ENCODE measurements at places on chromosomes 16 and 17.

GRCh38 chr16:78768718-78769117 lies 669.3 kb downstream of the WWOX start:
- DNase-seq, result no peak

DNA sequence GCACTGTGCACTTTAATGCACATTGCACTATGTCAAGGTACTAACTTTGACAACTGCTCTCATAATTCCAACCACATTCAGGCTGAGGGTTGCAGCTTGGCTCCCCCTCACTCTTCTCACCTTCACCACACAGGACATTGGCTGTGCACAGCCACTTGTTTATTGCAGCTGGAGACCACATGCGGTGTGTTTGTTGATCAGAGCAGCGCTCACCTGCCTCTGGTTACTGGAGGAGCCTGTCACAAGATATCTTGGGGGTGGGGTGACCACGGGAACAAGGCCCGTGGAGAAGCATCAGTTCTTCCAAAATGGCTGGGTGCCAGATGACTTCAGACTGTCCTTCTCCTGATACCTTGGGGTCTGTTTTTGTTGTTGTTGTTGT lies 10.6 kb upstream of the CCL5 start:
- DNase-seq, result no peak

DNA sequence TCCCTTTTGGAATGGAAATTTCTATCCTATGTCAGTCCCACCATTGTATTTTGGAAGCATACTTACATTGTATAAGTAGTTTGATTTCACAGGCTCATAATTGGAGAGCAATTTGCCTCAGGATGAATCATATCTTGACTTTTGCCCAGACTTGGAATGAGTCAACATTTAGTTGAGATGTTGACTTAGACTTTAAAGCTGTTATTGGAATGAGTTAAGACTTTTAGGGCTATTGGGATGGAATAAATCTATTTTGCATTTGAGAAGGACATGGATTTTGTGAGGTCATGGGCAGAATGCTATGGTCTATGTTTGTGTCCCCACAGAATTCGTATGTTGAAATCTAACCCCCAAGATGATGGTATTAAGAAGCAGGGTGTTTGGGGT lies 12.2 kb upstream of the ZNF594 start:
- peak; percentile 85 for DNase-seq

DNA sequence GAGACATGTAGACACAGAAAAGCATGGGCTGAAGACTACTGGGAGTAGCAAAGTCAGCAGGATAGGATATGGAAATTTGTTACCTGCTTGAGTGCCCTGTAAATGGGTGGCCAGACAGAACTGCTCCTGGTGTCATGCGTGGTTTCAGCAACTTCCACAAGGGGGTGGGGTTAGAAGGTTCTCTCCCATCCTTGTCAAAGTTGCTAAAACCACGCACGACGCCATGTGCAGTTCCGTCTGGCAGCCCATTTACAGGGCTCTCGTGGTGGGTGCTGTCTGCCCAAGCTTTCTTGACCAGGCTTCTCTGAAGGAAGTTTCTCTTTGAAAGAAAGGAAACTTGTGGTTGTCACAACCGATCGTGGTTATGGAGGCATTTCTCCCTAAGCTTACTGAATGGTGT lies 6.9 kb upstream of the DBNDD1 start:
- DNase-seq, result no peak

GRCh38 chr16:28171816-28172215 lies 39.9 kb downstream of the XPO6 start:
- DNase-seq, result no peak

DNA sequence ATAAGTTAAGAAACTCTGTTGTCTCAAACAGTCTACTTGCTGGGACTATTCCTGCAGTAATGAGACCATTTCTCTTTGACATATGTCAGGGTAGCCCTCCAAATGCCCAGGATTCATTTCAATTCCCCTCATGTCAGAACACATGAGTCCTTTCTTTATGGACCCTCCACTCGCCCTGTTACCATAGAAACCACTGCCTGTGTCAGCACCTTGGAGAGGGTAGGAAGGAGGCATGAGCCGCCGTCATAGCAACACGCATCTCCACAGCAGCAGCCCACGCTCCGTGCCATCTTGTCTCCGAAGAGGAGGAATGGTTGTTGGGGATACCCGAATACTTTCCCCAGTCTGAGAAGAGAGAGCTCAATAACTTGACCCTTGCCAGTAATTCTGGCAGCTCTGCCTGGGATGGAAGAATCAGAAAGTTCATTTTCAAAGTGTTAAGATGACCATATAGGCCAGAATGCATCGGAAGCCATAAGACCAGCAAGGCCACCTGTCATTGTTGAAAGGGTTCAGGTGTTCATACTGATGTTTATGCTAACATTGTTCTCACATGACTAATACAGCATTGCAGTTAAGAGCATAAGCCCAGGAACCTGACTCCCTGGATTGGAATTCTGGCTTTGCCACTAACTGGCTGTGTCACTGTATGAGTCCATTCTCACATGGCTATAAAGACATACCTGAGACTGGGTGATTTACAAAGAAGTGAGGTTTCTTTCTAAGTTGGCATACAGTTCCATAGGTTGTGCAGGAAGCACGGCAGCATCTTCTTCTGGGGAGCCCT lies 141.3 kb downstream of the ABCC12 start:
- no peak for DNase-seq

DNA sequence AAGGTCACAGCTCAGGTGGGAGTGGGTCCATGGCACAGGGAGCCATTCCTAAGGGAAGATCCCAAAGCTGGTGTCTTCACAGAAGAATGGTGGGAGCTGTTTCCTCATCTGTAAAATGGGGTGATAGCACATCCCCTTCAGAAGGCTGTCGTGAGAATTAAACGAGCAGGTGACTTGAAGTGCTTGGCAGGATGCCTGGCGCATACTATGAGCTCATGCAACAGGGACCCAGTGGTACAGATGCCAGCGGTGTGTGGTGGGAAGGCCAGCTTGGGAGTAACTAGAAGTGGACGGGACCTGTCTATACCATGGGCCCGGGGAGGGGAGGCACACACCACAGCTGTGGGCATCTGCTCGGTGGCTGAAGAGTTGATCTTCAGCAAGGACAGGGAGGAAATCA lies 189.3 kb upstream of the TNRC6C start:
- DNase-seq, result no peak

GRCh38 chr17:7214300-7215135 lies 5.1 kb downstream of the DLG4 start:
- peak; percentile 97 for DNase-seq

DNA sequence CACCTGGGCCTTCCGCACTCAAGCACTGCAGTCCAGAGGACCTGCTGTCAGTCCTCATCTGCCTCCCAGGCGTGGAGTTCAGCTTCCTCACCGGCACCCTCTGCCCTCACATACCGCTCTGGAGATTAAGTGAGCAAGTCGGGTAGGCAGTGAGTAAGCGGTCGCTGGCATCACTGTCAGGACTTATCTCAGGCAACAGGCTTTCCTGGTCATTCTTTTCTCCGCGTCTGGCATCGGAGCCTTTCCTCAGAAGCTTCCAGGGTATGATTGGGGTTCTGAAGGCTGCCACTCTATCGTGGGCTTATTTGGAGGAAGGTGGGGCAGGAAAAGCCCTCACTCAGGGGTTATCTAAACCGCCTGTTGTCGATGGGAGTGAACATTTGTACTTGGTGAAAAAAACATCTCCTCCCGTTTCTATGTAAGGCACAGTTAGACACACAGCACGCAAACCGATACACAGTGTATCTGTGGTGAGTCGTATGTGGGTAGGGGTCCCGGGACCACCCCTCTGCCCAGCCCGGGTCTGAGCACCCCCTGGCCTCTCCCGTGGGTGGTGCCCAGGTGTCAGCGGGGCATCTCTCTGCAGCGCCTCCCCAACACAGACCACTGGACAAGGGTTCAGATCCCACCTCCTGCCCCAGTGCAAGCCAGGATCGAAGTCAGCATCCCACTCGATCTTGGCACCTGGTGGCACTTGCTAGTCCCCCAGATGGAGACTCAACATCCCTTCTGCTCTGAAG lies 92.5 kb upstream of the PLCG2 start:
- DNase-seq, result peak; percentile 46

- no peak for DNase-seq
Measured at GRCh38 chr17:41231731-41232130, 518 bp upstream of the KRTAP9-3 start.

DNA sequence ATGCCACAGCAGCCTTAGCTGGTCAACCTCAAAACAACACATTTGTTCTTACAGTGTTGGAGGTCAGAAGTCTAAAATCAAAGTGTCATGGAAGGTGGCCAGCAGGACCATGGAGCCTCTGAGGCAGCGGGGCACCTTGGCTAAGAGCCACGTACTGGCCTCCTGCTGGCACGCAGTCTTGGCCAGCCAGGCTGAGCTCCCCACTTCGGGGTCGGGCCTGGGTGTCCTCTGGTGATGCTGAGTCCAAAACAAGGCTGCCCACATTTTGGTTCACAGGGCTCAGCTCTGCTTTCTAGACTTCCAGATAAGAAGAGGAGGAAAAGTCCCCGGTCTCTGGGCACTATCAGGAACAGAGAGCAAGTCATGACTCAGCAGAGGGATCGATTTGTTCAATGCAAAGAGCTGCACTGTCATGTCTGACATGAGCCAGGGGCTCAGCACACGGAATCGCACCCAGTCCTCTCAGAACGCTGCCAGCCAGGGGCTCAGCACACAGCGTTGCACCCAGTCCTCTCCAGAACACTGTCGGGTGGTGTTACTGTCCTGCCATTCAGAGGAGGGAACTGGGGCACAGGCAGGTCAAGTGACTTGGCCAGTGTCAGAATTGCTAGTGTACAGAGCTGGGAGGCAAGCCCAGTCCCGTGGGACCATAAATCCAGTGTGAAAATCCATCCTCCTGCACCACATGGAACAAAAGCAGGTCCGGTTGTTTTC lies 2.5 kb downstream of the LGALS9 start:
- DNase-seq, result peak; percentile 39

- peak; percentile 62 for DNase-seq
Measured at GRCh38 chr17:45425125-45425983, 7.3 kb downstream of the ARHGAP27 start.

GRCh38 chr16:87017371-87018012 lies 299.7 kb downstream of the C16orf95 start:
- peak; percentile 86 for DNase-seq

- DNase-seq, result peak; percentile 77
Measured at GRCh38 chr17:47257651-47258339, 4.2 kb downstream of the ITGB3 start.

- DNase-seq, result peak; percentile 41
Measured at GRCh38 chr16:1712791-1713261, 6.8 kb downstream of the MAPK8IP3 start.

- no peak for DNase-seq
Measured at GRCh38 chr17:66002063-66002585, 189.8 kb downstream of the CEP112 start.

DNA sequence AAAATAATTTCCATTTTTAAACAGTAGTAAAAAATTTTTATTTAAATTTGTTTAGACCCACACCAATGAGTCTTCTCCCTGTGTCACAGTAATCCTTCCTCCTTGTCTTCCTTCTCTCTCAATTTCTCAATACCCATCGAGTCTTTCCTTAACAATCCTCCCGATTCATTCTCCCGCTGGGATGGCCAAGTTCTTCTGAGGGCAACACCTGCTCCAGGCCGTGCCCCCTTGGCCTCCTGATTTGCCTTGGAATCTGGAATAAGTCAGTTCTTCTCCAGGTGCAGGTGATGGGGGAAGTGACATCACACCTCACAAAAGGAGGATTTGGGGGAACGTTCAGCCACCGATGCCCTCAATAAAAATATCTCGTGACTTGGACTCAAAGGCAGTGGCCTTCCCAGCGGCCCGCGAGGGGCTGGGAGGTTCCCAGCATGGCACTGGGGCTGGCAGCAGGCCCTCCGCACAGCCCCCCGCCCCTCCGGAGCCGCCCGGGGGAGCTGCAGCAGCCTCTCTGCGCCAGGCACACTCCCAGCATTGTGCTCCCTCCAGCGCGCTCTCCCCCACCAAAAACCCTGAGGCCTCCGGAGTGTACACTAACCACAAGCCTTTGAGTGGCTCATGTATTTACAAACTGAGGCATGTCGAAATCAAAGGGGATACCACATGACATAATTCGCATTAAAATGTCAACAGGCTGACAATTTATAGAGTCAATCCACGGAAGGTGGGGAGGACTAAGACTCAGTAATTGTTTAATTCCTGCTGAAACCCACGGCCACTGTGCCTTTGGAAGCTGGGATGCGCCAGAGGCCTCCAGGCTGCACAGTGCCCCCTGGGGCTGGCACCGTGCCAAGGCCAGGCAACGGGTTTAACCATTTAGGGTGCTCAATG lies 120.5 kb downstream of the ZFHX3 start:
- DNase-seq, result peak; percentile 35

GRCh38 chr16:84062734-84063640 lies 20.4 kb upstream of the SLC38A8 start:
- peak; percentile 85 for DNase-seq

GRCh38 chr17:76270127-76270592 lies 5.0 kb downstream of the UBALD2 start:
- DNase-seq, result no peak

DNA sequence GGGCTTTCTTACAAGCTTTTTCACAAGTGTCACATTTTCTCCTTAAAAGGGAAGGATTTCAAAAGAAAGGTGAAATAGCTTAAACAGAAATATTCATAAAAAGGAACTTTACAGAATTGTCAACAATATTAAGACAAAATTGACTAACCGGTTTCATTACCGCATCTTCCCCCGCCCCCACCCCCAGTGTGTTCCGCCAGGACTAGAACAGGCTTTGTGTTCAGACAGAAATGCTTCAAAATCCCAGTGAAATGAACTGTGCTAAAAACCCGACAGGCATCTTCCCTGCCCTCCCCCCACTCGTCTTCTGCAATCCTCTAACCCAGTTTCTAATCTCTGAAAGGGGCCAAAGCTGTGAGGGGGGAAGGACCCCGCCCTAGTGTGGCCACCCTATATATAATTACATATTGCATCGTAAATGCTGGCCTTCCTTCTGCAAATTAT lies 990 bp upstream of the ROGDI start:
- DNase-seq, result no peak

DNA sequence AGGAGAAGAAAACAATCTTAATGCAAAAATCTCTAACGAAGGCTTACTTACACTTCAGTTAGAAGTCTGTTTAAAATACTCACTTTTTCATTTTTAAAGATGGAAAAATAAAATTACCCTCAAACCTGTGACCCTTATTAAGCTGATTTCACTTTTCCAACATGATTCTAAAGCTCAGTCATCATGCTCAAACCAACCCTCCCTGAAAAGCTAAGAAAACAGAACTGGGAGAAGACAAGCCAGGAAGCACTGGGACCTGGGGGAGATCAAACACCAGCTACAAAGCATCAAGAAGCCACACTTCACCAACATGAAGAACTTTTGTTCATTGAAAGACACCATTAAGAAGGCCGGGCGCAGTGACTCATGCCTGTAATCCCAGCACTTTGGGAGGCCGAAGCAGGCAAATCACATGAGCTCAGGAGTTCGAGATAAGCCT lies 88.8 kb downstream of the LITAF start:
- DNase-seq, result peak; percentile 70
